ENCODE measurements at places on chromosomes 3 and 15.
A peak's percentile ranks its signal among the peaks of the same experiment; 100 is the strongest.

DNA sequence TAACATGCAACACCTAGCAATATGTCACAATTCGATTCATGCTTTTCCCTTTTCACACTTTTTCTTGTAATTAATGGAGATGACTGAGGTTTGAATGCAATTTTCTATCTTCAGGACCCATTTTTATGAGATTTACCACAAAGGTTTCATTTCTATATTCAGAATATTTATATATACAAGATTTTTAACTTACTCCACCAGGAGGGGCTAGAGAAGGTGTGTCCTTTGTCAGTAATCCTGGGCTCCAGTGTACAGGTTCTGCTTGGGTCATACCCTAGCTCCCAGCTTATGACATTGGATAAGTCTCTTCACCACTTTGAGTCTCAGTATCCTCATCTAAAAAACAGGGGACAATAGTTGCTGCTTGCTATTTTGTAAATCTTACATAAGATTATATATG, 95.7 kb upstream of the SLC24A5 start:
- no peak overlapping the region for H3K27ac ChIP-seq
- DNase-seq: no peak
- H3K4me1 ChIP-seq: no peaks in the 10 kb centered on the region
- no peak overlapping the region for H3K4me3 ChIP-seq
- no peaks in the 10 kb centered on the region for H3K27me3 ChIP-seq

DNA sequence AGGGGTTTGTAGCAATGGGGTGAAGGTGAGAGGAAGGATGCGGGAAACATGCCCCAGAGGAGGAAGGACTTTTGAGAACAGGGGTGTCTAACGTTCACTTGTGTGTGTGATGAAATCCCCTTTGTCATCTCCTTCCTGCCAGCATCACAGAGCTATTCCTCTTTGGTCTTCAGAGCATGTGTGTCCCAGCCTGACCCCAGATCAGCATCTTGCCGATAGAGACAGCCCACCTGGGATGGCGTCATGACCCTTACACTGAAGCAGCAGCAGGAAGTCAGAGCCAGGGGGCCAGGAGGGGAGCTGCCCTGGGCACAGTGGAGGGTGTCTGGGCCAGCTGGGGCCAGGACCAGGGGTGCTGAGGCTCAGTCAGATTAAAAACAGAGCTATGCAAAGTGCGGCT, 29.9 kb upstream of the GRIP2 start:
- DNase-seq: no peak
- no peak overlapping the region for H3K27ac ChIP-seq
- H3K4me1 ChIP-seq: no peaks in the 10 kb centered on the region
- H3K27me3 ChIP-seq: peaks cover 9% of the 10 kb centered on the region
- no peaks in the 10 kb centered on the region for H3K36me3 ChIP-seq

GRCh38 chr15:101128221-101129015, 123.4 kb downstream of the CHSY1 start:
- H3K36me3 ChIP-seq: no peaks in the 10 kb centered on the region
- no peaks in the 10 kb centered on the region for H3K27me3 ChIP-seq
- peak overlapping the region; percentile 74 for H3K27ac ChIP-seq
- peaks cover 37% of the 10 kb centered on the region for H3K4me1 ChIP-seq
- peak; percentile 44 for DNase-seq

DNA sequence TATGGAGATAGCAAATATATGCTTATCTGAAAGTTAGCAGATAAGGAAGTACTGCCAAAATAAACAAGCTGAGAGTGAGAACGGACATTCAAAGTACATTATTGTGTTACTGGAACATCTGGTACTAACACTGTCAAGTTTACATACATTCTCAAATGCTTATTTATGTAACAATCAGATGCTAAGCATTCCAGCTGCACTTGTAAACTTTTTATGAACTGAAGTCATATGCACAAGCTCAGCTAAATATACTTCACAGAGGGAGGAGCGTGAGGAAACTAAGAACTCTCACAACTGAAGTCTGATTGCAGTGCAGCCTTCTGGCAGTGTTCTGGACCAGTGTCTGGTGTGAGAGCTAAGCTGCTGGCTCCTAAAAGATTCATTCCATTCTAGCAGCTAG, 223.7 kb upstream of the NANOGP8 start:
- no peaks in the 10 kb centered on the region for H3K36me3 ChIP-seq
- DNase-seq: no peak
- H3K27ac ChIP-seq: no peak overlapping the region
- H3K4me1 ChIP-seq: peaks cover 16% of the 10 kb centered on the region
- no peaks in the 10 kb centered on the region for H3K27me3 ChIP-seq

DNA sequence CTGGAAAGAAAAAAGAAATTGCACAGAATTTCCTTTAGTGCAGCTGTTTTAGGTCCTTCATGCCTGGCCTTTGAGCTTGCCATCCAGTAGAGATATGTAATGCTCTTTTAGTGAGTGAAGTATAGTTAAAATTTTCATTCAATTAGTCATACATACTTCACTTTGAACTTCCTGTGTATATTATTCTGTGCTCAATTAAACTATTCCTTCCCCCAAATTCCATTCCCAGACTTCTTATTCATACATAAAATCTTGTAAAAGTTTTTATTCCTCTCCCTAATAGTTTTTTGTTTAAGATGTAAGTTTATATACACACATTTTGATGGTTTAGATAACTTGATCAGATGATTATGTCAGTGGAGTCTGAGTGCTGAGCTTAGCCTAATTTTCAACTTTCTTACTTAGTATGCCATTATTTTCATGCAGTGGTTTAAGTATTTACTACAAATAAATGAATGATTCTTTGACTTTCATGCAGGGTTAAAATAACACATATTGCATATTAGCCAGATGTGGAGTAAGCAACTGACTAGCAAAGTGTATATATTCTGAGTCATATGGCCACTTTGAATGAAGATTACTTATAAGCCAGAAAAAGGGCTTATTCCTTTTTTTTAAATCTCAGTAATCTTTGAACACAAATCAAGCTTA, 42.5 kb upstream of the ABHD10 start:
- no peaks in the 10 kb centered on the region for H3K27me3 ChIP-seq
- H3K36me3 ChIP-seq: peaks cover 90% of the 10 kb centered on the region
- H3K4me1 ChIP-seq: peaks cover 36% of the 10 kb centered on the region
- peak; percentile 55 for DNase-seq
- H3K4me3 ChIP-seq: no peak overlapping the region
- H3K27ac ChIP-seq: peak overlapping the region; percentile 81

Measured in SJCRH30 (cell line).